ENCODE measurements at places on chromosomes 4 and X.

- peak; percentile 10 for DNase-seq
These were observed 31.2 kb downstream of the PHEX start for GRCh38 chrX:22063284-22063683.

DNA sequence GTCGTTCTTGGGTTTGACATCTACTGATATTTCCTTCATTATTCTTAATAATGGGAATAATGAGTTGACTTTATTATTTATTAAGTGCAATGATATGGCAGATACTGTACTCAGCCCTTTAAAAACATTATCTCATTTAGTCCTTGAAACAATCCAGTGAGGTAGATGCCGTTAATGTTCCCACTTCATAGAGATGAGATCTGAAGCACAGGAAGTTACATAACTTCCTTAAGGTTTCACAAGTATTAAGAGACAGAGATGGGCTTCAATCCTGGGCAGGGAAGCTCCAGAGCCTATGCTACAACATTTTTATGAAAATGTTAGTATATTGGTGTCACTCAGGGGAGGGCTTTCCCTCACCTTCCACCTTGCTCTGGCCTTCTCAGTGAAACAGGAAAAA is 9.7 kb upstream of the KLHL13 start:
- DNase-seq = no peak

DNA sequence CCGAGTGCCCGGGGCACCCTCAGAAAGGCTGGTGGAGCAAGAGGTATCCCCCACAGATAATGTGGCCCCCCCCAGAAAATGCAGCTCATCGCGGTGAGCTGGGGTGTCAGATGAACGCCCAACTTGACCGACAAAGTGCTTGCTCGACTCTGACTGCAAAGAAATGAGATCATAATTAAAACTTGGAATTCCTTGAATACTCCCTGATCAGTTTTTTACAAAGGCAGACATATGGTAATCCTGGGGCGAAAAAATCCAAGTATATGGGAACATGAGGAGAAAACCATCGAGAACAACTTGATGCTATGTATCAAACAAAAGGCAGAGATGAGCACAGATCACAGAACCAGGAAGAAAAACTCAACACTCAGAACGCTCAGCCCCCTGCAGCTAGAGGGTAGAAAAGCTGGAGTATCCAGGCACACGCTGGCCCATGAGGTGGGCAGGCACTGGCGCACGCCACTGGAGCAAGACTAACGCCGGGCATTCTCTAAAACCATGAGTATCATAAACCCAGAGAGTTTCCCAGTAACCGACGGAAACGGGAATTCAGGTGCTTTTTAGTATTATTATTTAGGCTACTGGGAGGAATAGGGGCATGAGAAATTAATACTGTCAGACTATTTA is 127.3 kb downstream of the AFAP1 start:
- no peak for DNase-seq

GRCh38 chr4:133513901-133514300 is 364.8 kb downstream of the PCDH10 start:
- DNase-seq = no peak

- DNase-seq = no peak
These were observed 84.5 kb downstream of the CD99L2 start for GRCh38 chrX:150813922-150814321.

GRCh38 chr4:181702864-181703495 is 540.2 kb upstream of the TENM3 start:
- no peak for DNase-seq

- no peak for DNase-seq
These were observed 101.8 kb downstream of the AGTR2 start for GRCh38 chrX:116272322-116272721.

GRCh38 chr4:185210102-185210981 is 944 bp downstream of the SNX25 start:
- DNase-seq = peak; percentile 38

DNA sequence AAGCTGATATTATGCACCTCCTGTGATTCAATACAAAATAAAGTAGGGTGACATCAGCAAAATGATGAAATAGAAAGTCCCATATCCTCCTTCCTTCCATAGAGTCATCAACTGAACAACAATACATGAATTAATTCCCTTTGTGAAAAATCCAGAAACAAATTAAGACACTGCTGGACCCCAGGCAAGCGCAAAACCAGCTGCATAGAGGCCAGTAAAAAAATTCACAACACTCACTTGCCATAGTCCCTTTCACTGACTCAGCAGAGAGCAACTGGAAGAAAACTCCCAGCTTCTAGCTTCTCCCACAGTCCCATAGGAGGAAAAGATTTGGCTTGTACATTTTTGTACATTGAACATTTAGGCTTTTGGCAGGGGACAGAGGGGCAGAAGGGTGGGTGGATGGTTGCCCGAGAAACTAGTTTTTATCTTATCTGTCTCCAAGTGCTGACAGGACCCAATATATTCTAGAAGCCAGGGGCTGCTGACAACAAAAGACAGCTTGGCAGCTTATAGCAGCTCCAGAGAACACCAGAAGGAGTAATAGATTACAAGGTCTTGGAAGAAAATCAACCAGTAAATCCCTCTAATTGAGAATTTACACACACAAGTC is 124.6 kb downstream of the NDST3 start:
- no peak for DNase-seq

- DNase-seq = no peak
These were observed 156.2 kb upstream of the PPP1R2C start for GRCh38 chrX:42934020-42934726.

DNA sequence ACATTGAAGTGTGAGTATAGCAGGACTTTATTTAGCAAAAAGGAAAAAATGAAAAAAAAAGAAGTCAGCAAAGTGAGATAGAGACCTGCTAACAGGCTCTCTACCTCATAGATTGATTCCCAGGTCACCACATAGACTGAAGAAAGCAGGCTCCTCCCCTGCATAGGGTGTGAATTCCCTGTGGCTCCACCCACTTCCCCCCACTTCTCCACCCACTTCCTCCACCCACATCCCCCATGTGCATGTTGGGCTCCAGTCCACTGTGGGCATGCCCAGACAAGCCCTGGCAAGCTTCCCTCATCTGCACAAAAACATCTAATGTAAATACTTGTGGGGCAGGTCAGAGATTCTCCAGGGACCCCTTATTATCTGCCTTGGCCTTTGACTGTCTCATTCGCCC is 97.8 kb downstream of the TMEM47 start:
- no peak for DNase-seq

All from activated CD4-positive, alpha-beta T cell treated with anti-CD3 and anti-CD28 coated beads, Interleukin-2, amount 50 U/mL, for 4 hours (primary cell).